ENCODE measurements at places on chromosomes 5 and 9.
A peak's percentile ranks its signal among the peaks of the same experiment; 100 is the strongest.

DNA sequence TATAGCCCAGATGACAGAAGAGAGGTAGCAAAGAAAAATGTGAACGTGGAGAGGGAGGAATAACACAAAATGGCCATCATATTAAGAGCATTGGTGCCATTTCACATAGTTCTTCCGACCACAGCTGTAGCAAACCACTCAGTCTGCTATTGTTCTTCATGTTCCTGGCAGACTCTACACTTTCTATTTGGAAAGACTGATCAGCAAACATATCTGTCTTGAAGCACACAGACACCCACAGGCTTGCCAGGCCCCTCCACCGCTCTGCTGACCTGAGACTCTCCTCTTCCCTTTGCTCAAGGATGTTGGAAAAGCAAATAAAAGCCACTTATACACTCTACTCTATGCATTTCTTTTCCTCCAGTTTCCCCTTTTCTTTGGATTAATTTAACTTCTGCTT, 298.0 kb downstream of the FBXL7 start:
- DNase-seq = no peak

- peak; percentile 12 for DNase-seq
Measured at GRCh38 chr5:68884144-68884754, 209.6 kb upstream of the SLC30A5 start.

DNA sequence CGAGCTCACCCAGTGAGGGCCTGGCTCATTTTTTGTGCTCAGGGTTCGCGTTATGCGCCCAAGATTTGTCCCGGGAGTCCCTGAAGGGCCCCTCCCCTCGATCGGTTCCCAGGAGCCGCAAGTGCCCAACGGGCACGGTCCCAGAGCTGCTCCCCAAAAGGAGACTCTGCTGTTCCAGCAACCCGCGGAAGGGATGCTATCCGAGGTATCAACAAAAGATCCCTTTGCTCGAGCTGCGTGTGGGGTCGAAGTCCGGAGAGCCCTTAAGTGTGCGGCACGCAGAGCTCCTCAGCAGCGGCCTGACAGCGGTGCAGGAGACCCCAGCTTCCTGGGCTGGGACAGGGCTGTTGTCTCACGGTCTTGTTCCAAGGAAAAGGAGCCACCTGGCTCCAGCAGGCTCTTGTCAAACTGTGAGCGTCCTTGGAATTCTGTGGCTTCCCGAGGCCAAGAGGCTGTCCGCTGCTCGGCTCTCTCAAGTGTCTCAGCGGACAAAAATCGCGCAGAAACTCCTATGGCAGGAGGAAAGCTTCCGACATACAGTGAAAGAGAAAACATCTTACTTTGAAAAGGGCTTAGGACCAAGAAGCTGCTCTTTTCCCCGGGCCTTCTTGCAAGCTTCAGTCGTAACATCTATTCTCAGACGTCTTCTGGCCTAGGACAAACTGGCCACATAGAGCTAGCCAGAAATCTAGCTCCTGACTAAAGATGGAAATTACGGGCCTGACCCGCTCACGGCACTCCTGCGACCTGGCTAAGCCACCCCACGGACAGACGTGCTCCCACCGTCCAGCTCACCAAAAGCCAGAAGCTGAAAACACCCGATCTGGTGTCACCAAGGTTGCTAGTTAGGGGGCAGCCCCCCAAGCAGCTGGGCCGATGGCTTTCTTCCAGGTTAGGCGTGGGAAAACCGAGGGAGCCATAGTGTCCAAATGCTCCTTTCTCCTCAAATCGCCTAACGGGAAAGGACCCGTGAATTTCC, 2.6 kb upstream of the FOXB2 start:
- DNase-seq = no peak

DNA sequence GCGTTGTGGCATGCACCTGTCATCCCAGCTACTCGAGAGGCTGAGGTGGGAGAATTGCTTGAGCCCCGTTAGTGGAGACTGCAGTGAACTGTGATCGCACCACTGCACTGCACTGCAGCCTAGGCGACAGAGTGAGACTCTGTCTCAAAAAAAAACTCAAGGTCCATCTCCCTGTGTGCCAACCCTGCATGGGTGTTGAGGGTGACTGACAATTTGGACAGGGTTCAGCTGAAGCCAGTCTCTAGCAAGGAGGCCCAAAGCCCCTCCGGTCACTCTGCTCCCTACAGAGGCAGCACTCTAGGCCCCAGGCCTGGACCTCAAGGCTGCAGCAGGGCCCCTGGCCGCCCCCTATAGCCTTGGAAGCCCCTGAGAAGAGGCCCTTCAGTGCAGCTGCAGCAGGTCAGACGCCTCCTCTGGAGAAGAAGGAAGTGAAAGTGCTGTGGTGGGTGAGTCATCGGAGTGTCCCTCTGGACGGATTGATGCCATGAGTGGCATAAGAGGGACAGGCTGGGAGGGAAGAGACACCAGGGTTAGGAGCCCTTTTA, 39.2 kb upstream of the NEK6 start:
- DNase-seq = no peak

DNA sequence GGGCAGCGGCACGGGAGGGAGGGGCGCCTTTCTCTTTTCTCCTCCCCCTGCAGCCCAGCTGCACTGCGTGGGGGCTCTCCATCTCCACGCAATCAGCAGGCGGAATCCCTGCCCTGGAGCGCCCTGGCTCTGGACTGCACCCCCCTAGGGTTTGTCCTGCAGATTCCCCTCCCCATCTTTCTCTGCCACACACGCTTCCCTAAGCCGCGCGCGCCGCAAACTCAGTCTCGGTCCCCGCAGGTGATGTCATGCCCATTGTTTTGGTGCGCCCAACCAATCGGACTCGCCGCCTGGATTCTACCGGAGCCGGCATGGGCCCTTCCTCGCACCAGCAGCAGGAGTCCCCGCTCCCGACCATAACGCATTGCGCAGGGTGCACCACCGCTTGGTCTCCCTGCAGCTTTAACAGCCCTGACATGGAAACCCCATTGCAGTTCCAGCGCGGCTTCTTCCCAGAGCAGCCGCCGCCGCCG, at the start of gene KCNN2:
Gene KCNN2, plus strand, starts transcription at position 347 of the 473 bp plus-strand sequence. Its CDS starts 70 bp downstream, at position 417.
- DNase-seq = no peak

- DNase-seq = no peak
Measured at GRCh38 chr9:16363916-16364315, 506.6 kb downstream of the BNC2 start.

DNA sequence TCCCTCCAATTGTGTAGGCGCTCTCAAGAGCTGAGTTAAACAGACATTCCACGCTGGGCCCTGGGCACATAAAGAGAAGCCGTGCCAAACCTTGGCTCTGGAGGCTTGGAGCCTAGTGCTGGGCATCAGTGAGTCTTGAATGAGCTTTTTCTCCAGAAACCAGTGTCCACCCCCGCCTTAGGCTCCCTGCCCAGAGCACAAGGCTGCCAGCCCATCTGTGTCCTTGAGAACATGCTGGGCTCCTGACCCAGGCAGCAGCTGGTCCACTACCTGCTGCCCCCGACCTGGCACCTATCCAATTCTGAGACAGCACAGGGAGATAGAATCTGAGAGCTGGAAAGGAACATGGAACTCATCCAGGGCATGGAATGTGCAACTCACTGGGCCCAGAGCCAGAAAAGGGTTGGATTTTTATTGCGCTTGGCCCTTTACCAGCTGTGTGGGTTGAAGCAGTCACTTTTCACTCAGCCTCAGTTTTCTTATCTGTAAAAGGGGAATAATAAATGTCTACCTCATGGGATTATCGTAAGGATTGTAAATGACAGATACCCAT, 92.4 kb upstream of the CPLX2 start:
- DNase-seq = no peak

GRCh38 chr9:12212860-12213259, 480.3 kb upstream of the TYRP1 start:
- DNase-seq = no peak

DNA sequence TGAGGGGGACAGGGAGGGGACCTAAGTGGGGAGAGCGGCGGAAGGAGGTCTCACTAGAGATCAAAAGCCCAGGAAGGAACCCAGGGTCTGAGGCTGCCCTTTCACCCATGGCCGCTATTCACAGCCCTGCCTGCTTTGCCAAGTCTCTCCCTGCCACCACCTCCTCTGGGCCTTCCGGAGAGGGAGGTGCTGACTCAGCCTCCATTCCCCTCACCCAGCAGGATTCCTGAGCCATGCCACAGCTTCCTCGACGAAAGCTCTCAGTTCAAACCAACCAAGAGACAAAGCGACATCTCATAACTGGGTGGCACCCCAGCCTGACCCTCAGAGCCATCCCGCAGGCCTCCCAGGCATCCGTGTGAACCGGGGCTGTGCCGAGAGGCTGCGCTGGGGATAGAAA, 36.7 kb downstream of the PAX5 start:
- no peak for DNase-seq

DNA sequence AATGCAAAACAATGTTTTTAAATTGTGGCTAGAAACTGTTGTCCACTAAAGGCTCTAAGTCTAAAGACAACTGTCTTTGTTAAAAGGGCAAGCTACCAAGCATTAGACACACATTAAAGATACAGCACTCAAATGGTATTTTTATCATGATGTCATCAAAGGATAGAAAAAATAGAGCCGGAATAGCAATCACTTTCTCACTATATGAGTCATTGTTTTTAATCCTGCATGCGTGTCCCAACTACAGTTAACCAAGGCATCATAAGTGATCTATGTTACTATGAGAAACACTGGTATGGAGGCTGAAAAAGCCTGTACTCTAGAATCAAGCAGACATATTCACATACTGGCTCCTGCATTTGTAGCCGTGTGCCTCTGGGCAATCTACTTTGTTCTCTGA, 1.9 kb upstream of the PJA2 start:
- peak; percentile 7 for DNase-seq

GRCh38 chr9:124594225-124594624, 87.0 kb upstream of the NR5A1 start:
- DNase-seq = no peak

GRCh38 chr5:80894083-80894482, 66.1 kb upstream of the RASGRF2 start:
- DNase-seq = no peak

- DNase-seq = no peak
Measured at GRCh38 chr9:3224931-3225330, 300.9 kb downstream of the RFX3 start.

DNA sequence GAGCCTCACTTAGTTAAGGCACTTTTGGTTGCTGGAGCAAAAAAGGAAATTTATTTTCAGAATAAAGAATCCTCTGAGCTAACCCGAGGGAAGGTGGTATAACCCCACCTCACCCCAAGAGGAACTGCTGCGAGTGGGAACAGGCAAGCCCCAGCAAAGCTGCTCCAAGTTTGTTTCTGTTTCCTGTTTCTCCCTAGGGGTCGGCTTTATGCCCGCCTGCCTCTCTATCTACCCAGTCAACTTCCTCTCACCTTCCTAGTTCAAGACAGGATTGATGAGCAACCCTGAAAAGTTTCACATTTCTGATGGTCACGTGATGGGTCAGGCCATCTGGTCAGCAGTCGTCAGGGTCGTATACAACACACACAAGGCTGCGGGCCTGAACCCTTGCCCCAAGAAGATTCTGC, 31.1 kb downstream of the TRIO start:
- DNase-seq = no peak

GRCh38 chr5:43616535-43616934, 13.6 kb downstream of the NNT start:
- DNase-seq = no peak

- no peak for DNase-seq
Measured at GRCh38 chr5:125042261-125042890, 295.9 kb upstream of the ZNF608 start.

GRCh38 chr9:17160327-17160726, 25.5 kb downstream of the CNTLN start:
- no peak for DNase-seq

- DNase-seq = no peak
Measured at GRCh38 chr5:127517110-127517479, 345 bp upstream of the PRRC1 start.

DNA sequence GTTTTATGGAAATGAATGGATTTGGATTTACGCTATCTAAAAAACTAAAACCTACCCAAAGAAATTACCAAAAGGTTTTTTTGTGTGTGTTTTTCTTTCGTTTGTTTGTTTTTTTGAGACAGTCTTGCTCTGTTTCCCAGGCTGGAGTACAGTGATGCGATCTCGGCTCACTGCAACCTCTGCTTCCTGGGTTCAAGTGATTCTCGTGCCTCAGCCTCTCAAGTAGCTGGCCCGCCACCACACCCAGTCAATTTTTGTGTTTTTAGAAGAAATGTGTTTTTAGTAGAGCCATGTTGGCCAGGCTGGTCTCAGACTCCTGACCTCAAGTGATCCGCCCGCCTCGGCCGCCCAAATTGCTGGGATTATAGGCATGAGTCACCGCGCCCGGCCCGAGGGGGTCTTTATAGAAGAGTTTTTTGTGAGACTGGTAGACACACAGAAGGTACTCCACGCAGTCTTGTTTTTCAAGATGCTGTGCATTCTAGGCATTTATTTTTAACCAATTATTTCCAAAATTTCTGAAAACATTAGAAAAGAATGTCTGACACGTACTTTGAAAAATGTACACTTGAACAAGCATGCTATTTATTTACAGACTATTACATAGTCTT, 75.7 kb downstream of the NR6A1 start:
- DNase-seq = no peak

Measured in CD4-positive, alpha-beta T cell treated with Interleukin-6 for 4 hours (primary cell).